ENCODE measurements at places on chromosomes 1 and 21. TPM values are rescaled to one million over a fixed set of nuclear protein-coding genes. Genes with fewer than 3 reads are reported as not detected.

DNA sequence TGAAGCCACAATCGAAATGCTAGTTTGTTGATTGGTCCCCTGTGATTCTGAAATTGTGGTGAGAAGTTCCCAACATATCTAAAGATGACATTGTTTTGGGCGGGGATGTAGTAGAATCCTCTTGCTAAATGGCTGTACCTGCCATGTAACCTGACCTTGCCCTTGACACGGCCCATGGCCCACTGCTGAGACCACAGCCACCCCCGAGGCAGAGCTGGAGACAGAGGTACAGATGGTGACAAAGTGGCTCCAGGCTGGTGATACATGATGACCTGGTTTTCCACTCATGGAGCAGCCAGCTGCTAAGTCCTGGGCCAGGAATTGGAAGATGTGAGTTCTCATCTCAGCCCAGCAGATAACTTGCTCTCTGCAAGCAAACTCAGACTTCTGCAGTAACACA is 226.5 kb downstream of the FOXD2 start:
- no peak for DNase-seq

C1orf185 gene
- not detected for total RNA-seq

DNA sequence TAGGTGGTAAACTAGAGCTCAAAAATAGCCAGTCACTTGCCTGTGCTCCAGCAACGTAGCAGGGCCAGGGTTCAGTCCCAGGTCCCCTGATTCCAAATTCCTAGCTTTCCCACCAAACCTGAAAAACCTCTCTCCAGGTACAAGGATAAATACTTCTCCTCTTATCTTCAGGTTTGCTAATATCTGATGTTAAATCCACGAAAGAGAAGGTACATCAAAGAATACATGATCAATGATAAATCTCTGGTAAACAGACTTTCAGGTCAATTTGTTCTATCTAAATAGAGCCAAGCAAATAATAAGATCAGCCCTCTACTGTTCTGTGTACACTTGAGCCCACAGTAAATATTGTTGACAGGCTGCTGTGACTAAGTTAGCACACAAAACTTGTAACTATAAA is 52.1 kb upstream of the AKT3 start:
- DNase-seq = no peak

LCE2A gene
- total RNA-seq = not detected

GRCh38 chr1:115452600-115453329 is 114.7 kb upstream of the NGF start:
- no peak for DNase-seq

CXADR gene
- total RNA-seq = 0.52 TPM

DNA sequence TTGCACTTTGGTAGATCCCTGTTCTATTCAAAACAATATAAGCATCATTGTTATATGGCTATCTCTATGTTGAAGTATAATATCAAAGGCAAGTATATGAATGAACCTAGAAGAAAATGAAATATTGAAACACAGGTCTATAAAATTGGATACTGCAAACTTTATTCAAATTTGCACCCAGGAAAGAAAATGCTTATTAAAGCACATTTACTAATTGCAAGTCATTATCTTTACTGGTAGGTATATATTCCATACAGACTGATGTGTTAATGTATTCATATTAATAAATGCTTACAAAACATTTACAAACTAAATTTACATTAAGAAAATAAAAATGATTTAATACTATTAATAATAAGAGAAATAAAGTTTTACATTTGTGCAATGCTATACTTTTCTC is 469.8 kb downstream of the NCAM2 start:
- no peak for DNase-seq

GRCh38 chr1:32944180-32944579 is 20.4 kb downstream of the RNF19B start:
- DNase-seq = no peak

- no peak for DNase-seq
These were observed 4.0 kb downstream of the PGLYRP4 start for GRCh38 chr1:153344718-153345025.

- DNase-seq = no peak
These were observed 66.5 kb downstream of the KCNAB2 start for GRCh38 chr1:6111991-6112689.

- no peak for DNase-seq
These were observed 51.8 kb upstream of the SYT14 start for GRCh38 chr1:209886219-209886536.

RAB25 gene
- total RNA-seq = 1.3 TPM

DNA sequence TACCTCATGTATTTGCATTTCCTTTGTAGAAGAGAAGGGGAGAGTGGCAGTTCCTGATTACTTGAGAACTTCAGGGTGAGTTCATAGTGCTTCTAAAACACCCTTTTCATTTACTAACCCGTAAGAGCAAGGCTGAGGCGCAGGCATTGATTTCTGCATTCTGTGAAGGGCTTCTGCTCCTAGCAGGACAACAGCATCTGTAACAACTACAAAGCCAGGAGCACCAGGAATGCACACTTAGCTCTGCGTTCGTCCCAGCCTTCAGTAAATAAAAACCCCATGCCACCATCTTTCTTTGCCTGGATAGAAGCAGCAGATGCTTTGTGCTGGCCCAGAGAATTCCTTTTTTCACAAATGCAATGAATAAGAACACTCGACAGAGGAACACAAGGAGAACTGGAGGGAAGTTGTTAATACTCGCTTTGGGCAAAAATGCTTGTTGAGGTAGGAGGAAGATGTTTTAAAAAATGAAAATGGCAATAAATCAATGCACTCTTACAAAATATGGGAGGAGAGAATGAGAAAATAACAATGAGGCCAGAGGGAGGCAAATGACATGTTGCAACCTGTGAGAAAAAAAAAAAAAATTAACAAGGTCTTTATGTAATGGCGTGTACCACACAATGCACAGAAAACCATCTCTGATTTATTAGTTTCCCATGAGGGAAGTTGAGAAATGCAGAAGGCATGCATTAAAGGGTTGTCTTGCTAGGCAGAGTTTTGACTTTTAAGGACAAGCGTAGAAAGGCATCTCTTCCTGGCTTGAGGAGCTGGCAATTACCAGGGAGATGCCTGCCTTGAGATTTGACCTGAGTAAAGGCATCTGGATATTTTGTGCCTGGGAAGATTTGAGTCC is 418.8 kb downstream of the DISC1 start:
- no peak for DNase-seq

DNA sequence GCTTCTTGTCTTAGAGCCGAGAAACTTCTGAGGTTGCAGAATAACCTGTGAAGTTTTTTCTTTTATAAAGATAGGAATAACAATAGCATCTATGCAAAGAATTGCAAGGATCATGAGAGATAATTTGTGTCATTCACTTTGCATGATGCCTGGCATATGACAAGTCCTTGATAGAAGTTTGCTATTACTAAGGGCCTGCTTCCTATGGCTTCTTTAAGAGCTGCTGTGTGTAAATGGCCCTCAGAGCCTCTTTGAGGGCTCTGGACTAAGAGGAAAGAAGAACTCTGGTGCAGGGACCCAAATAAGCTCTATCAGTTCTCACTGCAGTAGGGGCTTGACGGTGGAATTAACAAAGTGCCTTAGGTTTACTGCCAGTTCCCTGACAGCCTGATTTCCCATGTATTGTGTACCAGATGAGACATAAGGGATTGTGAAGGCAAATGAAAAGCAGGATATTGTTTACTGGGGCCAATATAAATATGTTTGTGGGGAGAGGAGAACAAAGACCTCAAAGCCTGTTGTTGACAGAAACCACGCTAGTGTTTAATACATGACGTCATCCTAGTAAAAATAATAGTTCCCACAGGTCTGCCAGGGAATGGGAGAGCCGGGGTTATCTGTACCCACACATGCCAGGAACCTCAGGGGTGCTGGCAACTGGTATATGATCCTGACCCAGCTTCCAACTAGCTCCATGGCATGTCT is 131.2 kb upstream of the UBE2U start:
- no peak for DNase-seq

SLC9C2 gene
- total RNA-seq = not detected

TEX50 gene
- total RNA-seq = not detected

GRCh38 chr21:29326914-29327554 is 28.3 kb downstream of the BACH1 start:
- DNase-seq = no peak

DNA sequence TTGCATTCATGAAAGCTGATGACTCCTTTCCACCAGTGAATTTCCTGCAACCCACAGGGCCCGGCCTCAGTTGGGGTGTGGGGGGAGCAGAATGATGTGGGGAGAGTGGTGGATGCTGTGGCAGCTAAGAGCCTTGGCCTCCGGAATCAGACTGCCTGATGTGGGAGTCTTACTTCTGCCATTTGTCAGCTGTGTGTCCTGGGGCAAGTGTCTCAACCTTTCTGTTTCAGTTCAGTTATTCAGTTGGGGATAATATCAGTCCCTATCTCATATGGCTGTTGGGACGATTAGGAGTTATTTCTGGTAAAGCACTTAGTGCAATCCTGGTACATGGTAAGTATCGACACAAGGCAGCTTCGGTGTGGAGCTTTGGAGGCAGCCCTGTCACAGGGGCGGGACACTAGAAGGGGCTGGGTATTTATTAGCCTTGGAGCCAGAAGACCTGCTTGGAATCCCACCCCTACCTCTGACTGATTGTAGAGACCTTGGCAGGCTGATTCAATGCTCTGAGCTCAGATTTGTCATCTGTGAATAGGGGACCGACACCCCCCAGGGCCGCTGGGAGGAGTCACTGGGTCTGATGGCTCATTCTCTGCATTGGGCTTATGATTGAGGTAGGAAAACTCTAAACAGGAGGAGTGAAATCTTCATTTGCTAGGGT is 19.6 kb downstream of the ARHGEF10L start:
- no peak for DNase-seq

DNA sequence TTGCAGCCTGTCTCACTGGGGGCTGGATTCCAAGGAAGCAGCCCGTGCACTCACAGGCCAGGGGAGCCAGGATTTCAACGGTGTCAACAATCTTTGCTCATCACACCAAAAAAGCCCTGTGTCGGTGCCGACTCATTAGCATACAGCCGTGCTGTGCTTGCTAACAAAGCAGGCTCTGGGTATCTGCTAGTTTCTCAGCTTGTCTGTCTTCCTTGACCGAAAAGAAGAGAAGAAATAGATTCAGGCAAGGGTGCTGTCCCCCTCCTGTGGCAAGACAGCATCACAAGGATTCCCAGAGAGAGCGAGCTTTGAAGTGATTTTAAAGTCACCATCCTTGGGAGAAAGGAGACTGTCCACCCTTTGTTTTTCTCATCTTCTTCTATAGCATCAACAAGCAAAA is 214.7 kb downstream of the SDCCAG8 start:
- DNase-seq = no peak

- peak; percentile 87 for DNase-seq
These were observed 41.0 kb downstream of the MYOM3 start for GRCh38 chr1:24070821-24071393.

TNFRSF14 gene
- 120 TPM for total RNA-seq

RIIAD1 gene
- total RNA-seq = not detected

FAAH gene
- total RNA-seq = 4.8 TPM

DNA sequence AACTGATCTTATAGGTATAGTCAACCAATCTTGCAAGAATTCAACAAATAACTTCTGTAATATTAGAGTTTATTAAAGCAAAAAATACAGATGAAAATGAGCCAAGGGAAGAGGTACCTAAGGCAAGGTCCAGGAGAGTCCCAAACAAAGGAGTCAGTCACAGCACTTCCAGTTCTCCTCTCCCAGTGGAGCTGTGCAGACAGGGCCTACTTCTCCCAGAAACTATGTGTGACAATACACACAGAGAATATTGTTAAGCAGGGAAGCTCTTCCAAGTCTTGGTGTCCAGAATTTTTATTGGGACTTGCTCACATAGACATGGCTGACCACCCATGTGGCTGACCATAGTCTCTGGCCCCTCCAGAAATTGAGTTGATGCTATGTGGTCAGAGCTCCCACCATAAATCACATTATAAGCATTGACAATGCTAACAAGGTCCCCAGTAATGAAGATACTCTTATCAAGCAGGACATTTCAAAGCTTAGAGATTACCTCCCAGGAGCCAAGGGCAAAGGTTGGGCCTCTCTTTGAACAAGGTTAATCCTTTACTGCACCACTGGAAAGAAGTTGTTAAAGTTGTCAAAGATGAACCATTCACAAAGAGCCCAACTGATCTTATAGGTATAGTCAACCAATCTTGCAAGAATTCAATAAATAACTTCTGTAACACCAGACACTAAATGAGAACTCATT is 3.5 kb upstream of the CD244 start:
- DNase-seq = no peak

IRF6 gene
- 0.64 TPM for total RNA-seq

CCDC190 gene
- not detected for total RNA-seq

DNA sequence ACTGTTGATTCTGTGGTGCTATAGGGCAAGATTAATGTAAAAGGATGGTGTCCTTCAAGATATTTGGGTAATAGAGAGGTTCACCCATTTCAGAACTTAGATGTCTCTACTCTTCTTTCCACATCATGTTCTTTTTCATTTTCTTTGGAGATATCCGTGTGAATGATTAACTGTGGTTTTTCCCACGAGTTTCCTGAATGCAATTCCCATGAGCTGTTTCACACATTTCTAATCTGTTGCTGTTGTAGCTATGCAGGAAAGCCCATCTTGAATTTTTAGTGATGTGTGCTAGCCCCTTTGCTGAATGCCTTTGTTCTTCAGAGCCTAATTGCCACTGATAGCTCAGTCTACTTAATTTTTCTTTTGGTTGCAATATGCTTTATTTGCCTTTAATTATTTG is 27.6 kb downstream of the SNX27 start:
- DNase-seq = no peak

DNA sequence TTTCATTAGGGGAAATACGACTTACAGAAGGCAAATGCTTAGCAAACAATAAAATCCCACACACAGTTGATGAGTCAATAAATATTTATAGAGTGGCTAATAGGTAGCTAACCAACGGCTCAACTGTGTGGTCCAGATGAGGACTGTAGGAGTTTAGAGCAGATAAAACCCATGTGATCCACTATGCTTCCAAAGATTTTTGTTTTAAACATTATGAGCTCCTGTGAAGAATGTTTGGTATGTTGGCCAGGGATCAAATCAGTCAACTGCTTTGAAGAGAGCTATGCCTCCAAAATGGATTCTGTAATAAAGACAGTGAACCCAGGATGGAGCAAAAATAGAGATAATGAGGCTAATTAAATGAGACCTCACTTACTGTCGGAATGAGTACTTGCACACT is 72.3 kb upstream of the COL11A1 start:
- DNase-seq = no peak

- DNase-seq = no peak
These were observed 5.6 kb downstream of the CFAP57 start for GRCh38 chr1:43177691-43178090.

DNA sequence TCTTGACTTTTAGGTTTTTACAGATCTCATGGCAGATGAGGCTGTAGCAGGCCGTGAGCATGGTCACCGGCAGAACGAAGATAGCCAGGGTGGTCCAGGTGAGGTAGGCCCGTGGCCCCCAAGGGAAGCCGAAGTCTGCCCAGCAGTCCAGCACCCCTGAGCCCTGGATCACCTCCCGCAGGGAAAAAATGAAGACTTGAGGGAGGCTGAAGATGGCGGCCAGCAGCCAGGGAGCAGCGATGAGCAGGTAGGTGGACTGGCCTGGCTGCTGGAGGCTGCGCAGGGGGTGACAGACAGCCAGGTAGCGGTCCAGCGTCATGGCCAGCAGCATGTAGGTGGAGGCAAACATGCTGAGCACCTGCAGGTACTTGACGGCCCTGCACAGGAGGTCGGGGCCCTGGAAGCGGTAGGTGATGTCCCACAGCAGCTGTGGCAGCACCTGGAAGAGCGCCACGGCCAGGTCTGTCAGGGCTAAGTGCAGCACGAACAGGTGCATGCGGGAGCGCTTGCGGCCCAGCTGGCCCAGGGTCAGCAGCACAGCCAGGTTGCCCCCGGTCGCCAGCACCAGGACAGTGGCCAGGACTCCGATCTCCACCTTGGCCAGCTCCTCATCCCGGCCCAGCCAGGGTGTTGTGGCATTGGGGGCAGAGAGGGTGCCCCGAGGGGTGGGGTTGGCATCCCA is 856 bp downstream of the AVPR1B start:
- no peak for DNase-seq

GRCh38 chr1:96550061-96550460 is 171.5 kb upstream of the PTBP2 start:
- DNase-seq = no peak

Data from activated naive CD4-positive, alpha-beta T cell treated with anti-CD3 and anti-CD28 coated beads for 36 hours (primary cell).